ENCODE measurements at places on chromosomes 7 and 10.

DNA sequence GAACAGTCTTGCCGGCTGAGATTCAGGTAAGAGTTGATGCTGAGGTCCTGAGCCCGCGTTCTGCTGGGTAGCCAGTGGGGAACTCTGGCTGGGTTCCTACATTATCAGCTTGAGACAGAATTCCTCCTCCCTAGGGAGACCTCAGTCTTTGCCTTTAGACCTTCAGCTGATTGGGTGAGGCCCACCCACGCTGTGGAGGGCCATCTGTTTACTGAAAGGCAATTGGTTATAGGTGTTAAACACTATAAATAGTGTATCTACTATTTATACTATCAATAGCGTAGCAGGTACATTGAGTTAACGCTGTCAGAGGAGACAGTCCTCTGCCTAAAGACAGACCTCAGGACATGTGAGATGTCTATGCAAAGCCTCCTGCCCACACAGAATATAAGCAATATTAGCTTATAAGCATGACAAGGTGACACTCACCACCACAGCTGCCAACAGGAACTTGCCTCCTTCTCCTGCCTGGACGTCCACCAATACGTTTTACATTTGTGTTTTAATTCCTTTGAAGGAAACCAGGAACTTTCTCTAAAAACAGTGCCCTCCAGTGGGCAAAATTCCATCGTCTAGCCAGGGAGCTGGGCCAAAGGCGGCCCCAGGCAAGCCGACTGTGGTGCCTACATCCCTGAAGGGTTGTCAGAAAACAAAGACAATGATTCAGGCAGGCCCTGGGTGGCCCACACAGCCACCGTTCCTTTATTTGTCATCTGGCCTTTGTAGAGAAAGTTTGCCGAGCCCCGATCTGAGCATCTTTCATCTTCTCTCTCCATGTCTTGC, 58.8 kb downstream of the INSIG1 start:
- DNase-seq, result no peak

DNA sequence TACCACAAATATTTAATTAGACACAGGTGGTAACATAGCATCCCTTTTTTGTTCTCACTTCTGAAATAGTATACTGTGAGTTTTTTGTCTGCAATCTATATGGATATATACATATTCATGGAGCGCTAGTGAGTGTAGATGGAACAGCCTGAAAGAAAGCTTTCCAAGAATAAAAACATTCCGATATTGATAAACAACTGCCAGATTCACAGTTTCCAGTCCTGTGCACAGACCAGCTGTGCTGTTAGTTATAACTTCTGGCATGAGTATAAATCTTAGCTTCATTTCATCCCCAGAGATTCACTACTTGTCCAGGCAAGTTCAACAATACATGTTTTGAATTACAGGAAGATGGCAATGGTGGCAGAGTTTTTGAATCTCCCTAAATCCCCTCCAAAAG, 467.1 kb upstream of the STEAP1 start:
- DNase-seq, result no peak

DNA sequence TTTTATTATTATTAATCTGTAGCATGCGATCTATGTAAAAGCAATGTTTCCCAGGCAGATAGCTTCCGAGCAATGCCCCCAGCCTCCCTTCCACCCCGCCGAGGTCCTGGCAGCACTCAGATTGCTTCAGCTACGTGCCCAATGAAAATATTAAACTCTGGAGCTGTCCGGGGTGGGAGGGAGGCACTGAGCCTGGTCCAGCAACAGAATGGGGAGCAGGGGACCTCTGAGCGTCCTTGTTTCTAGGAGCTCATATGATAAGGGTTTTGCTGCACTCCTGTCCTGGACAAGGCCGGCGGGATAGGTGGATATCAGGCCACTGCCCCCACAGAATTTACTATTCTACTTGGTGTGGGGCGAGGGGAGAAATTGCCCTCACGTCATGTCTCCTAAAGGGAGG, 44.5 kb upstream of the CDK1 start:
- no peak for DNase-seq

DNA sequence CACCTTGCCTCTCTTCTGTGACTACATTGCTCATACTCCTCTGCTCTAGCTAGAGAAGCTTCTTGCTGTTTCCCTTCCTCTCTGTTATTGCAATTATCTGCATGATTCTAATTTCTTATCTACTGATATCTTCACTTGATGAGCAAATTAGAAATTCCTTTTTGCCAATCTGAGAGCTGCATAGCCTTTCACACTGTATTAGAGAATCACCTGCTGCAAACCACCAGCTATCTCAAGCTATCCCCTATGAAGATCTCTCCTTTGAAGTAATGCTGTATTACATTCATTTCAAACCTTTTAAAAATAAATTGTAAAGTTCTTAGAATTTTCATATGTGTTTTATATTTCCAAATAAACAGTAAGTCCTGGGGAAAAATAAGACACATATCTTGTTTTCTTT, 89.0 kb upstream of the ZNF804B start:
- no peak for DNase-seq

- no peak for DNase-seq
Observed at GRCh38 chr10:123583639-123584418, 82.3 kb upstream of the GPR26 start.

DNA sequence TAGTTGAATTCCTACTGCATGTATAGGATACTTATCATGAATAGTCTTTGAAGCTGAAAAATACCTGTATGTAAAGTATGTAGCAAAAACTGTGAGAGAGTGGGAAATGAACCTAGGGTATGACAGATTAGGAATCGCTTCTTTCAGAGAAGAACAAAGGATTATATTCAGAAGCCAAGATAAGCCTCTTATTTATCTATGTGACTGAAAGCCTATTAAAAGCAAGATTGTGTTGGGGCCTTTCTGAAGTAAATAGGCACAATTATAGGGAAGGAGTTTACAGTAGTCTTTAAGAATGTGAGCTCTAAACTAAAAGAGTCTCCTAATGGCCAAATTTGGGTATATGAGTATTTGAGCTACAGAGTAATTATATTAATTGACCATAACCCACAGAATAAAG, 102.1 kb downstream of the MTERF1 start:
- no peak for DNase-seq

DNA sequence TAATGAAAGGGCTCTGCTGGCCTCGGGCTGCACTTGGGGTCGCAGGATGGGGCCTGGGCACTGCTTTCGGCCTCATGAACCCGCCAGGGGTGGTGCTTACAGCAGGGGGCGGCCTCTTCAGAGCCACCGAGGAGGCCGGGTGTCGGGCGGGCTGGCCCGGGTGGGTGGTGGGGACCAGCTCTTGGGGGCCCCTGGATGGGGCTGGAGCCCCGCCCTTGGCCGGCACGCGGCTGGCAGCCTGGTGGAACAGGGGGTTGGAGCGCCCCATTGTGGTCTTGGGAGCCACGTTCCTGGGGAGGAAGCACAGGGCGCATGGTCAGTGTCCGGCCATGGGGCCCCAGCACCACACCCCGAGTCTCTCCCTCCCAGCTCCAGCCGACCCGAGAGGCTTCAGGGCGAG, 8.8 kb downstream of the ADAM8 start:
- DNase-seq, result no peak

DNA sequence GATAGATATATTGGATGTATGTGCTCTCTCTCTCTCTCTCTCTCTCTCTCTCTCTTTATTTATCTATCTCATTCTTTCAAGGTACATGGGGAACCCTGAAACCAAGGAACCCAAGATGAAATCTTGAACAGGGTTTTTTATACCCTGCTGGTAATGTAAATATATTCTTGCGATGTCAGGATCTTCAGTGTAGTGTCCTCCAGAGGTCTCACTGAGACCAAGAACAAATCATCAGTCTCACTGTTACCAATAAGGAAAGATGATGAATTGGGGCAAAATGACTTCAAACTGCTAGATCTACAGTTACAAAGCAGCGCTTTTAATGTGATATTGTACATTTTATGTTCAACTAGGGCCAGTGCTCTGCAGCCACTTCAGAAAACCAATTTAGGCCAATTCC, 423.5 kb downstream of the ANKRD7 start:
- no peak for DNase-seq

GRCh38 chr7:92612501-92612900, 22.3 kb upstream of the FAM133B start:
- no peak for DNase-seq

GRCh38 chr10:91604553-91605534, 28.0 kb downstream of the PPP1R3C start:
- DNase-seq, result no peak

DNA sequence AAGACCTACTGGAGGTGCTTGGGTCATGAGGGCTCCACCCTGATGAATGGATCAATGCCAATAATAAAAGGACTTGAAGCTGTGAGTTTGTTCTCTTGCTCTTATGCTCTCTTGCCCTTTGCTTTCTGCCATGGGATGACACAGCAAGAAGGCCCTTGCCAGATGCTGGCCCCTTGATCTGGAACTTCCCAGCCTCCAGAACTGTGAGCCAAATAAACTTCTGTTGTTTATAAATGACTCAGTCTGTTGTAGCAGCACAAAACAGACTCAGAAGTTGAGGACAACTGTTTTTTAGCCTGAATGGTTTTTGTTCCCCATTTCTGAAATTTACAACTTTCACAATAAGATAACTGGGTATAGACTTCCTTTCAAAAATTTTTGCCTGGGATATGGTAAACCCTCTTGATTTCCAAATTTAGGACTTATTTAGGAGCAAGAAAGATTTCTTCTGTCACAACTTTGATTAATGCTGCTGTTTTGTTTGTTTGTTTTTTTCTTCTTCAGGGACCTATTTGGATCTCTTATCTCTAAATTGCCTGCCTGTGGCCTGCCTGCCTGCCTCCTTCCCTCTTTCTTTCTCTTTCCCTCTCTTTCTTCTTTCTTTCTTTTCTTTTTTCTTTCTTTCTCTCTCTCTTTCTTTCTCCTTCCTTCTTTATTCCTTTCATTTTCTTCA, 12.1 kb downstream of the ENTPD1 start:
- DNase-seq, result no peak

GRCh38 chr10:16904049-16904448, 86.8 kb upstream of the RSU1 start:
- DNase-seq, result no peak

DNA sequence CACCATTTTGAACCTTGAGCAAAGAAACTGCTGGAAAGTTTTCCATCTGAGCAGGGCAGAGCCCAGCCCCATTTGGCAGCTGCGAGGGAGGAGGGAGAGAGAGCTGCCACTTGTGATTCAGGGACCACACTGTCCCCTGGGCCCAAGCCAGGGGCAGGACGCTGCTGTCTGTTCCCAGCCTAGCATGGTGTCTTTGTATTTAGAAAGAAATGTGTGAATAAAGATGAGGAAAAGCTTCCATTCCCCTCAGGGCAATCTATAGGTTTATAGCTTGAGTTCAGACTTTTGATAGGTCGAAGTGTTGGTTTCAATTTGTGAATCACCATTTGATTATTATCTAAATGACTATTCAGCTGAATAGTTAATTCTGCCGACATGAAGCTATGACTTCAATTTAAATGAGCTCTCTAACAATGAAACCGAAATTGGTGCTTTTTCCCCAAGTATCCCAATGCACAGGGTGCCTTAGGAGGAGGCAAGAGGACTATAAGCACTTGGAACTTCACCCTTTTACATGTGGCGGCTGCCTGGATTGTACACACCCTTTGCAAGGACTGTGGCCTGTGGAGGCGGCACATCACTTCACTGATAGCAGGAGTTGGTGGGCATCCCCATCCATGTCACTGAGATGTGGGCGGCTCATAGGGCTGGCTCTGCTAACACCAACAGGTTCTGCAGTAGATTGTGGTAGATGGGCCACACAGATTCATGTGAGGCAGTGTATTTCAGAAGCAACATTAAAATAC, 223.5 kb downstream of the CCDC3 start:
- no peak for DNase-seq

- no peak for DNase-seq
Observed at GRCh38 chr7:27031289-27032172, 64.3 kb downstream of the HOXA1 start.

- DNase-seq, result no peak
Observed at GRCh38 chr7:15920953-15921352, 234.5 kb upstream of the MEOX2 start.

- DNase-seq, result no peak
Observed at GRCh38 chr10:132138596-132138995, 48.2 kb upstream of the DPYSL4 start.

DNA sequence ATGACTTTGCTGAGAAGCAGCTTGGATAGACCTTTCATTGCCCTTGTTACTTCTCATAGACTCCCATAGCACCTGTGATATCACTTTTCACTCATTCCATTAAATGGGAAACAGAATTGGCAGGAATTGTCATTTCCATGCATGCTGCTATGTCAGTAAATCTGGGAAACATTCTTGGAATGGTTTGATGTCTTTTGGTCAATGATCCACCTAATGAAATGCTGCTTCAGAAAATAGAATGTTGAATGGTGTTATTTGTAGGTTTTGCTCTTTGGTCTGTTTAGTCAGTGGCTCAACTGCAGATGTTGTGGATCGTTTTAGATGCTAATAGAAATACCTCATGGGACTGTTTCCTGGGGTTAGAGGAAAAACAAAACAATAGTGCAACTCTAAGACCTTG, 127.8 kb downstream of the PLPP4 start:
- no peak for DNase-seq

DNA sequence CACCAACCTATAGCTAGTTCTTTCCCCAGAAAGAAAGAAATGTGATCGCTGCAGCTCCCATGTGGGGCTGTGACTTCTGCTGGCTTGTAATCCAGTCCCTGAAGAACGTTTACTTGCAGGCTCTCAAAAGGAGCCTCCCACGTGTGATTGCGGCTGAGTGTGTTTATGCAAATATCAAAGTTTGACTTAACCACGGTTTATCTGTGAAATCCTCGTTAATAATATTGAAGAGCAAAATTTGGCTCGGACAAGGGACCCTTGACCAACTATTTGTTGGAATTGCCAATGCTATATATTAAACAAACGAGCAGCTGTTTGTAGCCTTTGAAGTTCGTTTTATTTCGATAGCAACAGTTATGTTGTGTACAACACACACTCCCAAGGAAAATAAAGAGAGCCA, 470.1 kb upstream of the NRP1 start:
- DNase-seq, result no peak

DNA sequence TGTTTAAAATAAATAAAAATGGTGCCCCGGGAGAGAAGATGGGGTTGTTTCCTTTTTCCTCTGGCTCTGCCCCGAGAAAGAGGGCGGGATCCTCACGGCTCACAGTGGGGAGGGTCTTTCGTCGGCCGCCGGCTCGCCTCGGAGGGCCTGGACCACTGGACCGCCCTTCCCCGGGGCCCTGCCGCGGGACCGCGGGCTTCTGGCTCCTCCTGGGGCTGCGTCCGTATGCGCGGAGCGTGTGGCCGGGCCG, 3.5 kb upstream of the IGF2BP3 start:
- DNase-seq, result no peak

GRCh38 chr7:3272691-3273141, 28.3 kb upstream of the SDK1 start:
- no peak for DNase-seq
